ENCODE measurements at places on chromosomes 1 and 21. TPM values are rescaled to one million over a fixed set of nuclear protein-coding genes. Genes with fewer than 3 reads are reported as not detected.

The LCE1F gene
- not detected for polyA plus RNA-seq

The AHCTF1 gene
- 16.0 TPM for polyA plus RNA-seq

The DYNLT5 gene
- polyA plus RNA-seq = not detected

The TMED5 gene
- polyA plus RNA-seq = 31.9 TPM

The UBXN10 gene
- polyA plus RNA-seq = 0.39 TPM

The KRTAP10-9 gene
- not detected for polyA plus RNA-seq

The FALEC gene
- polyA plus RNA-seq = 1.0 TPM

The RORC gene
- polyA plus RNA-seq = 0.26 TPM

The WDR64 gene
- 0.90 TPM for polyA plus RNA-seq

The HOOK1 gene
- 5.7 TPM for polyA plus RNA-seq

The KAZN gene
- polyA plus RNA-seq = not detected

The THAP3 gene
- 28.4 TPM for polyA plus RNA-seq

The CLDN17 gene
- not detected for polyA plus RNA-seq

The SLFNL1 gene
- 0.20 TPM for polyA plus RNA-seq

The FNDC5 gene
- not detected for polyA plus RNA-seq

The NBPF12 gene
- polyA plus RNA-seq = 10.2 TPM

The PCBP3 gene
- polyA plus RNA-seq = 1.4 TPM

The PDZK1IP1 gene
- 1.1 TPM for polyA plus RNA-seq

The LDLRAD1 gene
- not detected for polyA plus RNA-seq

The NES gene
- not detected for polyA plus RNA-seq

The TSPEAR gene
- not detected for polyA plus RNA-seq

The POFUT2 gene
- 5.9 TPM for polyA plus RNA-seq

The C1QTNF12 gene
- polyA plus RNA-seq = 0.88 TPM

The BARHL2 gene
- not detected for polyA plus RNA-seq

The THEM5 gene
- not detected for polyA plus RNA-seq

The C1orf56 gene
- 4.5 TPM for polyA plus RNA-seq

The C1QC gene
- not detected for polyA plus RNA-seq

The ANP32E gene
- 52.9 TPM for polyA plus RNA-seq

The CLDN8 gene
- not detected for polyA plus RNA-seq

The RNF207 gene
- polyA plus RNA-seq = 0.23 TPM

The C1orf210 gene
- polyA plus RNA-seq = not detected

The DHX9 gene
- polyA plus RNA-seq = 93.7 TPM

The UMODL1 gene
- polyA plus RNA-seq = 0.05 TPM

The MEX3A gene
- 0.05 TPM for polyA plus RNA-seq

The OR6K3 gene
- polyA plus RNA-seq = not detected

The TINAGL1 gene
- not detected for polyA plus RNA-seq

The KCNE2 gene
- not detected for polyA plus RNA-seq

The OVAAL gene
- polyA plus RNA-seq = not detected

The EDARADD gene
- polyA plus RNA-seq = not detected

The TMEM81 gene
- 0.83 TPM for polyA plus RNA-seq

The DMRTB1 gene
- not detected for polyA plus RNA-seq

The IL23R gene
- polyA plus RNA-seq = not detected

The TNFSF4 gene
- polyA plus RNA-seq = 0.06 TPM

The SMIM1 gene
- not detected for polyA plus RNA-seq

The ZNF648 gene
- polyA plus RNA-seq = not detected

Data from IgD-negative memory B cell (primary cell).